A549 treated with CpdA at 1 μM for 4 hours (cell line): ENCODE measurements at places on chromosomes 12 and 14. TPM values are rescaled to one million over a fixed set of nuclear protein-coding genes. Genes with fewer than 3 reads are reported as not detected.

Gene PTPRR
- 0.17 to 0.58 TPM (median 0.33 TPM) in 5 replicates for total RNA-seq

Gene PTHLH
- total RNA-seq = 35.4 to 41.5 TPM (median 39.0 TPM) in 5 replicates

Gene MIPOL1
- 1.4 to 3.4 TPM (median 3.0 TPM) in 5 replicates for total RNA-seq

Gene RND1
- total RNA-seq = 18.7 to 26.5 TPM (median 19.9 TPM) in 5 replicates

Gene TNFRSF1A
- total RNA-seq = 321 to 616 TPM (median 448 TPM) in 5 replicates
